Ovary (tissue), 10 donors: ENCODE measurements at places on chromosomes 16 and 17. TPM values are rescaled to one million over a fixed set of nuclear protein-coding genes. Genes with fewer than 3 reads are reported as not detected.
A peak's percentile ranks its signal among the peaks of the same experiment; 100 is the strongest.

DNA sequence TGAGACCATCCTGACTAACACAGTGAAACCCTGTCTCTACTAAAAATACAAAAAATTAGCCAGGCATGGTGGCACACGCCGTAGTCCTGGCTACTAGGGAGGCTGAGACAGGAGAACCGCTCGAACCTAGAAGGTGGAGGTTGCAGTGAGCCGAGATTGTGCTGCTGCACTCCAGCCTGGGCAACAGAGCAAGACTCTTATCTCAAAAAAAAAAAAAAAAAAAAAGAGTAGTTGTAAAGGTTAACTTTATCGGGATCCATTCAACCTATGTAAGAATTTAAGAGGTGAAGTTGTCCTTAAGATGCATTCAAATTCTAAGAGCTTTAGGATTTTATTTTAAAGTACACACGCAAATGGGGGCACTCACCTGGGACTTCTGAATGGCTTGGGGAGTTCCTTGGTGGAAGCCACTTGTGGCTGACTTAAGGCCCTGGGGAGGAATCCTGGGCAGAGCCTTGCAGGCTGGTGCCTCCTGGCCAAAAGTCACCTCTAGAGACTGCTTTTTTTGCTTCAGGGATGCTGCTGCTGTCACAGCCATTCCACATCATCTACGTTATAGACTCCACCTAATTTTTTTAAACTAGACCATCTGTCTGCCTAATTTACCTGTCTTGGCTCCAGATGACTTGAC, 3.3 kb downstream of the CTCF start:
- peaks cover 4% of the 10 kb centered on the region for H3K4me1 ChIP-seq
- H3K4me3 ChIP-seq, result no peak overlapping the region
- DNase-seq, result no peak
- no peaks in the 10 kb centered on the region for H3K36me3 ChIP-seq
- no peak overlapping the region for H3K27ac ChIP-seq

DNA sequence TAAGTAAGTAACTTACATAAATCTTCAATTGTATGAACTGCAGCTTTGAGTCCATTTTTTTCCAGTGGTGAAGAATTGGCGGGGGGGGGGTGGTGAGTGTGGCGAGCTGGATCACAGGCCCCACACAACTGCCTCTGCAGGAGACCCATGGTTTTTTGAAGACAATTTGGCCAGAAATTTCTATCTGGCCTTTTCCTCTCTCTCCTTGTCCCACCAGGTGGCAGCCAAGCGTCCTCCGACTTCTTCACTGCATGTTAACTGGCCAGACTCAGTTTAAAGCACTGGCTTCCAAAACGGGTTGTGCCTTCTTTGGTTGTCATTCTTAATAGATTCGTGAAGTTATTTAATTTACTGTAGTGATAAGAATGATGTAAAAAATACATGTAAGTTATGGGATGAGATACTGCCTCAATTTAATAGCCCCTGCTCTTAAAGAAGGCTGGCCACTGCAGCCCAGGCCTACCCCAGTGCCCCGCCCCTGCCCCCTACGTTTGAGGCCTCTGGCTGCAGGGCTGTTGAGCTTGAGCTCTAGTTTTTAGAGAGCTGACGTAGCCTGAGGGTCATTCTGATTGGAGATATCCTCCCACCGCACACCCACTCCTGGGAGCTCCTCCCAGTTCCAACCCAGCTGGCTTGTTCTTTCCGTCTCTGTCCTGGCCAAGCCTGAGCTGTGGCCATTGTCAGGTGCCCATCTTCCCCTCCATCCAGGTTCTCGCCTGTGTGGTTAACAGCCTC, 36.4 kb downstream of the AKAP1 start:
- DNase-seq, result peak; percentile 47
- no peak overlapping the region for H3K27ac ChIP-seq
- H3K27me3 ChIP-seq, result no peaks in the 10 kb centered on the region
- no peaks in the 10 kb centered on the region for H3K4me1 ChIP-seq

Gene GP2
- total RNA-seq, result 12.0 TPM

- H3K27ac ChIP-seq, result no peak overlapping the region
- no peak for DNase-seq
- no peaks in the 10 kb centered on the region for H3K27me3 ChIP-seq
Observed at GRCh38 chr17:74968361-74968780, 4.2 kb downstream of the HID1 start.
